Activated CD8-positive, alpha-beta memory T cell treated with anti-CD3 and anti-CD28 coated beads for 48 hours (primary cell): ENCODE measurements at places on chromosomes 13 and 19.

GRCh38 chr19:8487137-8487851 is 15.1 kb downstream of the PRAM1 start:
- no peak for DNase-seq

DNA sequence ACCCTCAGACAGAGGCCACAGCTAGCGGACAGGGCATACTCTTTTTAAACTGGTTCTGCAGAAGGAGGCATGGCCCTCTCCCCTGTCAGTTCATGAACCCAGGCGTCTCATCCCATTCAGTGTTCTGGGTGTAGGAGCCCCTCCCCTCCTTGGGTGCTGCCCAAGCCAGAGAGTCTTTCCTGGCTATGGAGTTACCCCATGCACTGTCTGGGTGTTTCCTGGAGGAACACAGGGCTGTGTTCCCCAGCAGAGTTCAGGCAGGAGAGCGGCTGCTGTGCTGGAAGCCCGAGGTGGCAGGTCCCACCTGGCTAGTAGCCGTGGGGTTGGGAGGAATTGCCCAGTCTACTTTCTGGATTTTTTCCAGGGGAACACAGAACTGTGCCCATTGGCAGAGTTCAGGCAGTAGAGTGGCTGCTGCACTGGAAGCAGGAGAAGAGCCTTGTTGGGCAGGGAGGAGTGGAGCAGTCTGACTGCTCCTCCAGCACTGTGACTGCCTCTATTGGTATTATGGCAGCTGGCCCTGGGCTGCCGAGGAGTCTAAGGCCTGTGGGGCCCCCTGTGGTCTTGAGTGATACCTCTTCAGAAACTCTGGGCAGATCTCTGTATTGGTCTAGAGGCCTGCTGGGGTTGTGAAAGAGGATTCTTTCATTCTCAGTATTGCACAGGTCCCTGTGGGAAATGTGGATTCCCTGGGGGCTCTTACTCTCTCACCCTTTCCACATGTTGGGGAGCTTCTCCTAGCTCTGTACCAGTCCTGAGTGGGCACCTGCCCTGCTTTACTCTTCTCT is 168.3 kb downstream of the PCDH20 start:
- DNase-seq: no peak

- DNase-seq: no peak
Measured at GRCh38 chr19:19528721-19529490, at the start of gene YJEFN3. Gene YJEFN3, plus strand, starts transcription at chr19:19528911. Its CDS starts 22 bp downstream, at chr19:19528933.

DNA sequence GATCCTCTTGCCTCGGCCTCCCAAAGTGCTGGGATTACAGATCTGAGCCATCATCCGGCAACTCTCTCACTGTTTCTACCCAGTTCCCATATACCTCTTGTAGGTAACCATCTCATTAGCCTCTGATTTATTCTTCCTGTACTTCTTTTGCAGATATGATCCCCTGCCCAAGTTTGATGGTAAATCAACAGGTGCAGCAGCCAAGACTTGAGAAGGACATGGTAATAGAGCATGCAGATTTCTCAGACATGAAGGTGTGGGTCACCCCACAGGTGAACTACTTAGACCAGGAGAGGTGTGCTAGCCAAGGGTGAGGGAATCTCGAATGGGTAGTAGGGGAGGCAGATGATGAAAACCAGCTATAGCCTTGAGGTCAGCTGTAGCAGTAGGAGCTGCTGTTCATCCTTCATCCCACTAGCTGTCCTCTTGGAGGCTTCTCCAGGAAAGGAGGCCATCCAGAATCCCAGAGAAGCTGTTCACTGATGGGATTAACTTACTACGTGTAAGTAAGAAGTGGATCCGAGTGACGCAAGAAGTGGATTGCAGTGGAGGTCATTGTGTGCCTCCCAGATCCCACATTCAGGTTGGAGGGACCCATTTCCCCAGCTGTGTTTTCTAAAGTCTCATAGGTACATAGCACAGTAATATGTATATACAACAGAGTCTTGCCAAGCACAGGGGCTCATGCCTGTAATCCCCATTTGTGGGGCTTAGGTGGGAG is 10.8 kb upstream of the CEBPG start:
- DNase-seq: no peak
